ENCODE measurements at places on chromosomes 13 and 19.

GRCh38 chr13:21385710-21386109 lies 73.4 kb downstream of the ZDHHC20 start:
- no peak for DNase-seq

- DNase-seq, result no peak
These were observed 83.9 kb downstream of the ING1 start for GRCh38 chr13:110797230-110797877.

GRCh38 chr13:109649713-109650112 lies 136.7 kb downstream of the IRS2 start:
- no peak for DNase-seq

DNA sequence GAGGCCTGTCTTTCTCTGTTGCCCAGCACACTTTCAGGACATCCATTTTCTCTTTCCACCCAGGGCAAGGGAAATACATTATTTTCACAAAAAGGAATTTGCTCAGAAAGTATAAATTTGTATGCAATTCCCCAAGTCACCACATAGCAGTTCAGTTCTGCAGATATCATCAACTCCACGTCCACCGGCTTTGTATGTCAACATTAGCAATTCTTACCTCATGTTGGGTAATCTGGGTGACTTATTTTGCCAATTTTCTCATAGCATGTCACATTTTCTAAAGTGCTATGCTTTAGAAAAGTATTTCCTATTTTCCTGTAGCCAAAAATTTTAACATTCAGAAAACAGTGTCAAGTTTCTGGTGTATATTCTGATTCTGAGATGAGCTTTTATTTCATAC lies 501.8 kb downstream of the EFNB2 start:
- no peak for DNase-seq

GRCh38 chr13:33087790-33088189 lies 71.6 kb downstream of the KL start:
- no peak for DNase-seq

DNA sequence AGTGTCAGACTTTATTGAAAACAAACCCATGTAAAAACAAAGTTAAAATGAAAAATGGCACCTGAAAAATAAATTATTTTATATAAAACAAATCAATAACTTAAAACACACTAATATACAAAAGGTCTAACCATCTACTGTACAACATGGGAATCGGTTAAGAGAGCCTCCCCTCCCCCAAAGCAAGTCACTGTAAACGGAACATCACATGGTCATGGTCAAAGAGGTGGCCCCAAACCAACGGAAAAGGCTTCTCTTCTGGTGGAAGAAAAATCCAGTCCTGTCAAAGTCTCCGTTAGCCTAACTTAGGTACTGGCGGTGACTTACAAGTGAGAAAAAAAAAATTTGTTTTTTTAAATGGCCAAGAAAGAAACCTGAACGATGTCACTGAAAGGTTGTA lies 15.7 kb upstream of the TIMM44 start:
- DNase-seq, result no peak

DNA sequence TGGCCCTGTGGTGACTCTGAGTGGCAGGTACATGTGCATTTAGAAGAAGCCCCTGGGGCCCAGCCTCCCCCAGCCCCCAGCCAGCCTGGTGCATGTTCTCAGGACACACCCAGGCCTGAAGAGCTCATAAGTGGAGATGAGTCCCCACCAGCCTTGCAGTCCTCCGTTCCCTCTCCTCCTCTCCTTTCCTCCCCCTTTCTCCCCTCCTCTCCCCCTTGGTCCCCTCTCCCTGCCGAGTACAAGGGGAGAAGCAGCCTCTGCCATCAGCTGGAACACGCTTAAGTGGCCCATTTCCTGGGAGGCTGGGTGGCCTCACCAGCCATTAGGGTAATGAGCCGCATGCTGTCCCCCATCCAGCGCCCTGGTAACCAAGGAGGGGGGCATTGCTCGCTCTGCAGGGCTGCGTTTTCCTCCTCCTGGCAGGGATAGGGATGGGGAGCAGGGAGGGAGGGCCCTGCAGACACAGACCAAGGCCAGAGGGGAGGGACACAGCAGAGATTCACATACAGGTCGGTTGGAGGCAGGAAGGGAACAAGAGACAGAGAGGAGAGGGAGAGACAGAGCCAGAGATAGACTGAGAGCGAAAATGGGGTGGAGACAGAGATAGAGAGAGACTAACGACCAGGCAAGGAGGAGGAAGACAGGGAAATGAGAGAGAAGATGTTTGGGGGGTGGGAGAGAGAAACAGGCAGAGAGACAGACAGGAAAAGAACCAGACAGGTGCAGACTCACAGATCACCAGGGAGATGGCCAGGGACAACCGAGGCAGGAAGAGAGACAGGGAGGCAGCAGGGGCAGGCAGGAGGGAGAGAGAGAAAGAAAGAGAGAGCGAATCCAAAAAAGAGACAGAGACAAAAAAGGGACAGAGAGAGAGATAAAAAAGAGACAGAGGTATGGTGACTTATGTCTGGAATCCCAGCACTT lies 19.3 kb upstream of the DPP9 start:
- DNase-seq, result no peak

DNA sequence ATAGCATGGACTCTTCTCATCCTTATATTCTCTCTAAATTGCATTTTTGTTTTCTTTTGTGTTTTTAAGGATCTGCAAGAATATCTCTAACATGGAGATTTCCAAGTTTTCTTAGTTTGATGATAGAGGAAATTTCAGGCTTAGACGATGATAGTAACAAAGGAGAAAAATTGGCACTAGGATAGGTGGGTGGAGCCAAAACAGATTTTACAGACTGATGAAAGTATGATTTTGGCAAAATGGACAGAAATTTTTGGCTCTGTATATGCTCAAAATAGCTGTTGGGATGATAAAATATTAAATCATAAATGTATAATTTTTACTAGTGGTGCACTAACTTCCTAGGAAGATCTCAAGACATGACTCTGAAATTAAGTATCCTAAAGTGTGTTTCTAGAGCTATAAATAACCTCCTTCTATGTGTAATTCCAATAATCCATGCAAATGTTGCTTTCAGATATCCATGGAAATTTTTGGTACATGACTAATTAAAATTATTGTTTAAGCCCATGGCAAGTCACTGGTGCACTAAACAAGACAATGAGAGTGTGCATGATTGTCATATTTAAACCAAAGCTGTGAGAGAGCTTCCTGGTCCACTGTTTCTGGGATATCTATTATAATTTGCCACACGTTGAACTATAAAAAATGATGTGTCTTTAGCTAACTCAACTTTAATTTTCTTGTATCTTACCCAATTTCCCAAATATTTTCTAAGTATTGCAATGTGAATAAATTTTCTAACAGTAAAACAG lies 55.8 kb upstream of the NBEA start:
- no peak for DNase-seq

GRCh38 chr13:85013006-85013405 lies 786.2 kb downstream of the SLITRK6 start:
- DNase-seq, result no peak

GRCh38 chr13:77177646-77178045 lies 149.2 kb downstream of the MYCBP2 start:
- DNase-seq, result no peak

- no peak for DNase-seq
These were observed 20.6 kb downstream of the LRRC63 start for GRCh38 chr13:46232281-46232680.

- no peak for DNase-seq
These were observed 4.0 kb upstream of the HOOK2 start for GRCh38 chr19:12779162-12779993.

GRCh38 chr19:31254180-31254551 lies 95.1 kb downstream of the TSHZ3 start:
- DNase-seq, result no peak

All from T-helper 17 cell (primary cell).